Upper lobe of right lung (tissue), 1 donor: ENCODE measurements at places on chromosomes 11 and 22. TPM values are rescaled to one million over a fixed set of nuclear protein-coding genes. Genes with fewer than 3 reads are reported as not detected.

The APLP2 gene
- total RNA-seq: 726 TPM

The MYEOV gene
- total RNA-seq: 0.23 TPM

The CNIH2 gene
- 1.6 TPM for total RNA-seq

The AKIP1 gene
- 27.1 TPM for total RNA-seq

The GGT5 gene
- 66.5 TPM for total RNA-seq

The PDE3B gene
- 28.5 TPM for total RNA-seq

The CCDC15 gene
- total RNA-seq: 1.5 TPM

The NOX4 gene
- total RNA-seq: 2.7 TPM

The GPR83 gene
- total RNA-seq: 0.12 TPM

The TMPRSS6 gene
- total RNA-seq: 2.1 TPM

The MPZL3 gene
- total RNA-seq: 11.8 TPM

The NXPE4 gene
- not detected for total RNA-seq

The RAD9A gene
- 20.7 TPM for total RNA-seq

The KCNE3 gene
- total RNA-seq: 20.9 TPM

The SERGEF gene
- total RNA-seq: 37.6 TPM

The B4GALNT4 gene
- total RNA-seq: 1.9 TPM

The COMMD9 gene
- total RNA-seq: 74.5 TPM

The ANGPTL5 gene
- 0.23 TPM for total RNA-seq

The CST6 gene
- 23.7 TPM for total RNA-seq

The OR2AG1 gene
- not detected for total RNA-seq

The UBQLNL gene
- 0.72 TPM for total RNA-seq

The SCN3B gene
- total RNA-seq: 3.2 TPM

The LINC01488 gene
- not detected for total RNA-seq

The CSNK2A3 gene
- total RNA-seq: 3.9 TPM

The MPPED2 gene
- 1.3 TPM for total RNA-seq

The PATE2 gene
- total RNA-seq: not detected

The RTN4RL2 gene
- 3.2 TPM for total RNA-seq

The SLN gene
- 1.0 TPM for total RNA-seq

The TST gene
- 48.1 TPM for total RNA-seq

The CHST1 gene
- total RNA-seq: 4.9 TPM

The WNT7B gene
- total RNA-seq: 5.4 TPM

The EIF3L gene
- total RNA-seq: 369 TPM

The ZBTB16 gene
- total RNA-seq: 221 TPM

The CRYAB gene
- 113 TPM for total RNA-seq

The PATE4 gene
- total RNA-seq: not detected

The RASD2 gene
- total RNA-seq: 4.1 TPM

The MAJIN gene
- not detected for total RNA-seq

The PRG3 gene
- not detected for total RNA-seq

The LSP1 gene
- total RNA-seq: 78.2 TPM

The OR6Q1 gene
- not detected for total RNA-seq

The TNNI2 gene
- 6.9 TPM for total RNA-seq

The NRIP3 gene
- 1.3 TPM for total RNA-seq

The KRTAP5-10 gene
- not detected for total RNA-seq

The DEFB108B gene
- total RNA-seq: not detected

The TRIM29 gene
- total RNA-seq: 3.4 TPM

The SMTNL1 gene
- total RNA-seq: not detected

The CTSW gene
- 17.2 TPM for total RNA-seq

The SOX6 gene
- total RNA-seq: 8.3 TPM

The TRIM48 gene
- not detected for total RNA-seq

The LARGE1 gene
- total RNA-seq: 33.5 TPM

The MCAT gene
- total RNA-seq: 12.1 TPM

The RCOR2 gene
- 0.69 TPM for total RNA-seq

The CCDC89 gene
- 1.2 TPM for total RNA-seq

The TBC1D10A gene
- total RNA-seq: 29.6 TPM

The ELFN2 gene
- 0.72 TPM for total RNA-seq

The HEPN1 gene
- not detected for total RNA-seq

The IFT27 gene
- 21.5 TPM for total RNA-seq

The CEND1 gene
- not detected for total RNA-seq
